Motor neuron (in vitro differentiated cells): ENCODE measurements at places on chromosomes 3 and 15. TPM values are rescaled to one million over a fixed set of nuclear protein-coding genes. Genes with fewer than 3 reads are reported as not detected.

GRCh38 chr15:94234300-94234699 lies 2.9 kb downstream of the MCTP2 start:
- no peak for ATAC-seq

DNA sequence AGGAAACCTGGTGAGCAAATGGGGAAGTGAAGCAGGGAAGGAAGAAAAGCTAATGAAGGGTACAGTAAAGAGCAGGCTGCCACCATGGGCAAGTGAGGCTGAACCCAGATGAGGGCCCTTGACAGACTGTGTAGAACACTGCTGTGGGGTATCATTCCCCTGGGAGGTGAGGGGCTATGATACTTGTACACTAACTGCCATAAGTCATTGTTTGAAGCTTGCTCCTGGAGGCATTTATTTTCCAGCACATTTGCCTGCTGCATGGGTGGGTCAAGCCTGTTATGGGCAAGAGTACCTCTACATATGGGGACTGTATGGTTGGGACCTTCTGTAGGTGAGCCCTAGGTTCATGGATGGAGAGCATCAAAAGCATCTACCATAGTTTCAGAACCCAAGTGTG lies 57.4 kb downstream of the POMGNT2 start:
- no peak for ATAC-seq

- no peak for ATAC-seq
Observed at GRCh38 chr3:178350763-178351162, 185.5 kb upstream of the KCNMB2 start.

DNA sequence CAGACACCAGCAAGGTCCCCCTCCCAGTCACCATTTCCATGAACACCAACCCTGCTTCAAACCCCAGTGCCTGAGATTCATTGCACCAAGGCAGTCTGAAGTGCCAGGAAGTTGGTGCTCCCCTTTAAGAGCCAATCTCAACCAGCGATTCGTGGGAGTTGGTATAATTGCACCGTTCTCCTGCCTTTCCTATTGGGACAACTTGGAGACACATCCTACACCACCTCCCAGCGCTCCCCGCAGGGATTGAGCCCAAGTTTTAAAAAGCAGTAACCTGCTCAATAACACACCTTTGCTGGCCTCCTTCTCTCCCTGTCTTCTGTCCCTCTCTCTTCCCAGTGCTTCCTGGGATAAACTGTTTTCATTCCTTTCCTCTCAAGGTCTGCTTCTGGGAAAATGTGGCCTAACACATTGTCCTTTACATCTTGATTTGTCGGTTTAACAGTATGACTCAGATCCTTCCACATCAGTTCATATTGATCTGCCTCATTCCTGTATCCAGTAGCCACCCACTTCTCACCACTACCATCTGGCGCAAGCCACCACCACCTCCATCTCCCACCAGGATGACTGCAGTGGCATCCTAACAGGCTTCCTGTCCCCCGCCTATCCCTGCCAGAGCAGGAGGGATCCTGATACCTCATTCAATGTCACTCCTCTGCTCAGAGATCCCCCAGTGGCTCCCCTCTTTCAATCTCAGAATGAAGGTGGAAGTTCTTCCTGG lies 37.8 kb upstream of the HRH1 start:
- no peak for ATAC-seq

Gene TMC3
- 0.18 and 0.21 TPM in 2 replicates for total RNA-seq

Gene NEDD4
- total RNA-seq: 11.0 and 11.7 TPM in 2 replicates
